Activated CD8-positive, alpha-beta T cell treated with anti-CD3 and anti-CD28 coated beads for 36 hours (primary cell): ENCODE measurements at places on chromosomes 2 and 18. TPM values are rescaled to one million over a fixed set of nuclear protein-coding genes. Genes with fewer than 3 reads are reported as not detected.

- DNase-seq: no peak
Measured at GRCh38 chr2:172701250-172701649, 34.4 kb upstream of the RAPGEF4 start.

DNA sequence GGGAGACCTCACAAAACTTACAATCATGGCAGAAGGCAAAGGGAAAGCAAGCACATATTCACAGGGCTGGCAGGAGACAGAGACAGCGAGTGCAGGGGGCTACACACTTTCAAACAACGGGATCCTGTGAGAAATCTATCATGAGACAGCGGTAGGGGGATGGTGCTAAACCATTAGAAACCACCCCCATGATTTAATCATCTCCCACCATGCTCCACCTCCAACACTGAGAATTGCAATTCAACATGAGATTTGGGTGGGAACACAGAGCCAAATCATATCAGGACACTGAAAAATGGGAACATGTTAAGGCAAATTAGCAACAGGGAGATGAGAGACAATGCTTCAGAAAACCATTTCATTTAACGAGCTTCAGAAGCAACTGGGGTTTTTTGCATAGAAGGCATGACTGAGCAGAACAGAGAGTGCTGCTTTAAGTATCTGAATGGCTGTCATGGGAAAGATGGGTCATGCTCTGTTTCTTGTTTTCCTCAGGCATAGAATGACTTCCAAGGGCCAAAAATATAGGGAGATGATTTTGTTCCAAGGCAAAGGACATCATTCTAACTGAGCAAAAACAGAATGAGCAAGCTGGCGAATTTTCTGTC, 100.8 kb upstream of the MAP2 start:
- no peak for DNase-seq

DNA sequence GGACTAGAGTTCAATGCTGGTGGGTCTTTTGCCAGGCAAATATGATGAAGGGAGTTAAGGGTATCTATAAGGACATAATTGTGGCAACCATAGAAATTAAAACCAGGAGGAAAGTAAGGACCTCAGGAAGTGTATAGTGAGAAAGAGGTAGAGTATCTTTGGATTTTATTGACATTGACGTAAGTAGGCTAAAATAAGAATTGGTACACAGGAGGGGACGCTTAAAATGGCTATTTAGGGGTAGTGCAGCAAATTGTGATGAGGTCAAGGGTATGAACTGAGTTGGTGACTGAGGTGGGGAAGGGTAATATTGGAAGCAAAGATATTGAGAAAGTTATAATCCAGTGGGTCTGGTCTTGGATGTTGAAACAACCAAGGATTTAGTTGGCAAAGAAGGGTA, 42.7 kb downstream of the MARCHF7 start:
- no peak for DNase-seq

GRCh38 chr2:45968946-45969584, 317.6 kb downstream of the PRKCE start:
- DNase-seq: no peak

TMEM247 gene
- not detected for total RNA-seq

DNA sequence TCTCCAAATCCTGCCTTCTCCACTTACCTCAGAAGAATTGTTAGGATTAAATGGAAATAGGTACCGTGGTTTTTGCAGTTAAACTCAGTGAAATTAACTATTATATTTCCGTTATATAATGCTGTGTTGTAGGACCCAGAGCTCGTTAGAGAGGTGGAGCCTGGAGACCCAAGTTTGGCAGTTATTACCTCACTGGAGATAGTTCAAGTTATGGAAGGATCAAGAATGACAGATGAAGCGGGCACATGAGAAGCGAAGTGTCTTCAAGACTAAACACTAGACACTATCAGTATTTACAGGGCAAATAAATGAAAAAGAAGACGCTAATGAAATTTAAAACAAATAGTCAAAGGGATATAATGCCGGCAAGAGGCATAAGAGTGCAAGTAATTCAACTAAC, 866 bp downstream of the CWC22 start:
- DNase-seq: no peak
